ENCODE measurements at places on chromosomes 7 and 10. TPM values are rescaled to one million over a fixed set of nuclear protein-coding genes. Genes with fewer than 3 reads are reported as not detected.

NRAP gene
- total RNA-seq, result 12.3 TPM

HOXA9 gene
- 130 TPM for total RNA-seq

- H3K27me3 ChIP-seq, result no peaks in the 10 kb centered on the region
- no peak overlapping the region for H3K27ac ChIP-seq
- no peak overlapping the region for H3K4me3 ChIP-seq
- no peak for DNase-seq
- no peaks in the 10 kb centered on the region for H3K4me1 ChIP-seq
- H3K36me3 ChIP-seq, result no peaks in the 10 kb centered on the region
Measured at GRCh38 chr7:91457208-91457607, 193.0 kb downstream of the FZD1 start.

GRCh38 chr10:7296076-7296475 lies 114.8 kb downstream of the SFMBT2 start:
- no peaks in the 10 kb centered on the region for H3K36me3 ChIP-seq
- no peaks in the 10 kb centered on the region for H3K4me1 ChIP-seq
- DNase-seq, result no peak
- no peak overlapping the region for H3K4me3 ChIP-seq

FAM25G gene
- not detected for total RNA-seq

CTTNBP2 gene
- 6.2 TPM for total RNA-seq

GRCh38 chr7:155324012-155324917 lies 26.6 kb downstream of the INSIG1 start:
- peaks cover 15% of the 10 kb centered on the region for H3K27me3 ChIP-seq
- H3K27ac ChIP-seq, result no peak overlapping the region
- no peaks in the 10 kb centered on the region for H3K4me1 ChIP-seq
- no peaks in the 10 kb centered on the region for H3K36me3 ChIP-seq
- no peak for DNase-seq

PYROXD2 gene
- 14.9 TPM for total RNA-seq

STRIP2 gene
- 0.82 TPM for total RNA-seq

CLDN3 gene
- 1,655 TPM for total RNA-seq

FAM24B gene
- total RNA-seq, result 4.9 TPM

UPP1 gene
- total RNA-seq, result 31.3 TPM

Data from transverse colon (tissue), 4 donors.